ENCODE measurements at places on chromosomes 5 and 9.

GRCh38 chr5:135718151-135718550 lies 116.3 kb upstream of the SLC25A48 start:
- no peak for DNase-seq

- no peak for DNase-seq
Observed at GRCh38 chr5:136810261-136810801, 445.0 kb upstream of the TRPC7 start.

DNA sequence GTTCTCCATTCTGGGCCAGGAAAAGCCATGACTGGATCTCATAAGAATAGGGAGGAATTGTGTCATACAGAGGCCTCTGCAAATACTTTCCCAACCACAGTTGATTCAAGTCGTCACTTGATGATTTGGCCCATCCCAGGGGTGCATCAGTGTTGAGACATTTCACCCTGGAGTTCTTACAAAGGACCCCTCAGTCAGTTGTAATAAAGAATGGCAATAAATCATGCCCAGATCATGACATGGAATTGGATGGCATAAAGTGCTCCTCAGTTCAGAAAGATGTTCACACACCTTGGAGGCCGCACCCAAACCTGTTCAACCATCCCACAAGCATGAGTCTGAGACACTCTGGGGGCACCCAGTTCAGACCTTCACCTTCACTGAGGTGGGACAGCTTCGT lies 168.1 kb downstream of the NR3C1 start:
- no peak for DNase-seq

GRCh38 chr9:108547411-108548135 lies 308.2 kb downstream of the ACTL7B start:
- DNase-seq = no peak

DNA sequence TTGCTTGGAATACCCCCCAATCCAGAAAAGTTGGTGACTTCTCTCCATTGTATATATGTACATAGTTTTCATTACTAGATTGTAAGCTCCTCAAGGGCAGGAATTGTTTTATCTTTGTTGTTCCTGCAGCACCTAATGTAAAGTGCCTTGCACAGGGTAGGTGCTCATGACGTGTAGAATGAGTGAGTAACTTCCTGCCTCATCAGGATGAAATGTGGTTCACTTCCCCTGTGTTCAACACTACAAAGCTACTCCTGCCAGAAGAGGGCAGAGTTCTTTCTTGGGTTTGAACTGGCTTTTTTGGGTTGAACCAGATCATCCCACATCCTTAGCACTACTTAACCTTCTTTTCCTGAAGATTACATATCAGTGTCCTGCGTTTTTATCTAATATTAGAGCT lies 23.9 kb downstream of the GTF3C4 start:
- DNase-seq = no peak

DNA sequence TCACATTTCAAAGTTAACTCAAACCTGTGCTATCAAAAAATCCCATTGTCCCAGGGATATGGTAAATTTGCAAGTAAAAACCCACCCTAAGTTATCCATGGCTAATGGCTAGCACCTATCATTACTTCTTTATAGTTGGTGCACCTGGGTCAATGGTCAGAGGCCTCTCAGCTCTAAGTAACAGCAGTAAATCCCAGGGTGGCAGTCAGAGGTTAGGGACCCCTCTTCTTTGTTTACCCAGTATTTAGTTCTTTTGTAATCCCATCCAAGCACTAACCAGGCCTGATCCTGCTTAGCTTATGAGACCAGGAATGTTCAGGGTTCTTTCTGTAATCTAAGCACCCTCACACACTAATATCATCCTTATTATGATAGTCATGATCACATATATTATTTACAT lies 52.1 kb upstream of the WWC1 start:
- no peak for DNase-seq

DNA sequence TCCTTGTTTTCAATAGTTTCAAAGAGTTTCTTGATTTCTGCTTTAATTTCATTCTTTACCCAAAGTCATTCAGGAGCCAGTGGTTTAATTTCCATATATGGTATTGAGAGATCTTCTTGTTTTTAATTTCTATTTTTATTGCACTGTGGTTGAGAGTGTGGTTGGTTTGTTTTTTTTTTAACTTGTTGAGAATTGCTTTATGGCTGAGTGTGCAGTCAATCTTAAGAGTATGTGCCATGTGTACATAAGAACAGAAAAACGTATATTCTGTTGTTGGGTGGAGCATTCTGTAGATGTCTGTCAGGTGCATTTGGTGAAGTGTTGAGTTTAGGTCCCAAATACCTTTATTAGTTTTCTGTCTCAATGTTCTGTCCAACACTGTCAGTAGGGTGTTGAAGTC lies 26.7 kb upstream of the IPPK start:
- no peak for DNase-seq

- no peak for DNase-seq
Observed at GRCh38 chr9:87556039-87556438, 58.4 kb downstream of the DAPK1 start.

GRCh38 chr9:98210435-98210834 lies 18.0 kb upstream of the CORO2A start:
- peak; percentile 36 for DNase-seq

GRCh38 chr5:68233075-68233474 lies 17.5 kb downstream of the PIK3R1 start:
- no peak for DNase-seq

DNA sequence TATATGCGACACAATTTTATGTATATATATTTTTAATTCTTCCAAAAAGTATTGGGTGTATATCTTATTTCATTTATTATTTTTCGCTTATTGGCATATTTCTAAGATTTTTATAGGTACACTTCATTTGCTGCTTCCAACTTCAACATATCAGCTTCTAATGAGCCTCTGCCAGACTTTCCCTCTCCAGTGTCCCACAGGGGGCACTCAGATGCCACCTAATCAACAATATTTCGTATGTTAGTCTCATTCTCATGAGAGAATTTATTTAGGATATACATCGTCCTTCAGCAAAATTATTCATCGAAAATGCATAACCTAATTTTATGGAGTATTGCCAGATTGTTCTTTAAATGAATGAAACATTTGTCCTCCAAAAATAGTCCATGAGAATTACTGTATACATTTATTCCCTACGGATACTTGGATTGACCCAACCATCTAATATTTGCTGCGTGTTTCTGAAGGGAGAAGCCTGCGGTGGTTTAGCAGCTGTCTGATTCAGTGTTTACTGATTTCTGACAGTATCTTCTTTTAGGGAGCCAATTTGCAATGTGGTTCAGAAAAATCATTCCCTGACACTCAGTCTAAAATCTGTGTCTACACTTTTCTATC lies 100.6 kb upstream of the SELENOP start:
- DNase-seq = peak; percentile 84

GRCh38 chr5:147361441-147362175 lies 126.8 kb downstream of the STK32A start:
- no peak for DNase-seq

- DNase-seq = no peak
Observed at GRCh38 chr5:175491223-175491622, 12.9 kb downstream of the SFXN1 start.

DNA sequence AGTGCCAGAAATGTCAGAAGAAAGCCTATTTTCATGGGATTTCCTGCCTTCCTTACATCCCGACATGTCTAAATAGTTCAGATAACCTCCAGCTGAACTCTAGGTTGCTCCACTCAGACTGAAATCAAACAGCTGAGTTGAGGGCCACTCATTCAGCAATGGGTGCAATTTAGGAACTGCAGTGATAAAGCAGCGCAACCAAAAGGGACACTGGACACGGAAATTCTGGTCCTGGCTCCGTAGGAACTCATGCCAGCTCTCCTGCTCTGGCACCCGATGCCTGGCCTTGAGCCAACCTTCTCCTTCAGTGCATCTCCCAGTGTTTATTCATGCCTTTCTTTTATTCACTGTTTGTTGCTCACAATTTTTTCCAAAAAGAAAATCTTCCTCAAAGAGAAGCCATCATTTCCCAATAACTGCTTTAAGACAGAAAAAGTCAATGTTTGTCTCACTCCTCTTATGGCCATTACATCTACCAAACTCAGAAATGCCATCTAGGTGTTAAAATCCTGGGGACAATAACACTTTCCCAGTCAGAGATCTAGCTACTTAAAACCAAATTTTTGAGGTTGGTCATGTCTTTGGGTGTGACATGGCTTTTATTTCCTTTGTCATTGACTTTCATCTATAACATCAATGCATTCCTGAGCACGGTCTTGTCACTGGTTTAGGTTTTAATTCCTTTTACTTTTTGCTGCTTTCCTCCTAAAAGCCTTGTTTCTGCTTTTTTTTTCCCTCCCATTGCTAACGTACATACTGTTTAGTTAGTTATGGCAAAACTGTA lies 126.9 kb downstream of the PDE4D start:
- DNase-seq = no peak

GRCh38 chr9:114591849-114592248 lies 4.3 kb downstream of the ATP6V1G1 start:
- DNase-seq = no peak

DNA sequence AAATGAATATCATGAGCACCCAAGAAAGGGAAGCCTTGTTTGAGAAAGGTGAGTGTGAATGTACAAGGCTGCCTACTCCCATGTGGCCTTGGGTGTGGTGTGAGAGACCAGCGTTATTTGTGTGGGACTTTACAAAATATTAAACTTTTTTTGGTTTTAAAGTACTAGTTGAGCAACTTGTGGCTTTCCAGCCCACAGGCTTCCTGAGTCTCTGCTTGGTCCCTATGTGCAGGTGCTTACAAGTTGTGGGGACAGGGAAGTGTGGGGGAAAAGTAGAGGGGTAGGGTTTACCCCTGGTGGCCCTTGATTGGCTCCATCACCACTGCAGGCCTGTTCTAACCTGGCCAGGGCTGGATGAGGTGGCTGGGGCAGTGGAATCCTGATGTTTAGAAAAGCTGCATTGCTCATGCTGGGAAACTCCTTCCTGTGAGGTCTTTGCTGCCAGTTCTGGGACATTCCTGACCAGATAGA lies 19.7 kb downstream of the PTTG1 start:
- no peak for DNase-seq

DNA sequence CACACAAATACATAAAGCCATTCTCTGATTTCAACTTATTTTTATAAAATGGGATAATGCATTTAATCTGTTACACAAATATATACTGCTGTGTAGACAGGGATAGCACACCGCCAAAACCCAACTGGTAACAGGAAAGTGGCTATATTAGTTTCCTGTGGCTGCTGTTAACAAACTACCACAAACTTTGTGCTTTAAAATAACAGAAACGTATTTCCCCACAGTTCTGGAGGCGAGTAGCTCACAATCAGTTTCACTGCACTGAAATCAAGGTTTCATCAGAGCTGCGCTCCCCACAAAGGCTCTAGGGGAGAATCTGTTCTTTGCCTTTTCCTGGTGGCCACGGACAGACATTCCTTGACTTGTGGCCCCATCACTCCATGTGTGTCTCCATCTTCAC lies 94.0 kb downstream of the MLLT3 start:
- DNase-seq = no peak

GRCh38 chr5:4533457-4534105 lies 606.5 kb upstream of the ADAMTS16 start:
- no peak for DNase-seq

GRCh38 chr9:27506981-27507380 lies 17.1 kb upstream of the IFNK start:
- no peak for DNase-seq

GRCh38 chr9:20651939-20652338 lies 29.6 kb upstream of the MLLT3 start:
- no peak for DNase-seq

GRCh38 chr5:163645421-163646416 lies 140.3 kb downstream of the MAT2B start:
- peak; percentile 25 for DNase-seq

DNA sequence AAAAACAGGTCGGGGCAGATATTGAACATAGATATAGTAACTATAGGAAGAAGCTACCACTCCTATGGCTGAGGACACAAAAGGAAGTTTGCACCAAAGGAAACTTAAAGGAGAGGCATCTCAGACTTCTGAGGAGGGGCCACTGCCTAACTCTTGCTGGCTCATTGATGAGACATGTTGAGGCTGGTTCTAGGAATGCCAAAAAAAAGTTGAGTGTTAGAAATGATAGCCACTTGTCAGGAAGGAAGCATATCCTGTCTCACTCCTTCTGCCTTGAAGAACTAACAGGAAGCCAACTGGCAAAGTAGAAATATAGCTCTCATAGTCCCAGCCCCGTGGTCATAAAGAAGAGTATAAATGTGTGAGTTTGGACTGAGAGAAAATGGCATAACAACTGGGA lies 23.3 kb upstream of the STOM start:
- DNase-seq = no peak

GRCh38 chr5:97559827-97560598 lies 377.0 kb upstream of the RIOK2 start:
- no peak for DNase-seq

DNA sequence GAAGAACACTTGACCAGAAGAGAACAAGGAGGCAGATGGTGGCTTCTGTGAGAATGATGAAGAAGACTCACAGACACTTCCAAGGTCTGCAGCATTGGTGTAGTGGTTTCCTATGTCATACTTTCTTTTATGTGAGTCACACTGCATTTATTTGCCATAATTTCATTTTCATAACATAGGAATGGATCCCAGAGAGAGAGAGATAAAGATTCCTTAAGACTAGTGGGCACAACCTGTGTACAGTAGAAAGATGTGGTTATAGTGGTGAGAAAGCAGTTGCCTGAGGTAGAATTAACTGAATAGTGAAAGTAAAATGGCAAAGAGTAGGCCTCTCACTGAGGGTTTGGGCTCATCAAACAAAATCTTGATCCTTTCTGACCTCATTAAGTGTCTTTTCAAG lies 7.6 kb upstream of the CCDC152 start:
- DNase-seq = no peak

DNA sequence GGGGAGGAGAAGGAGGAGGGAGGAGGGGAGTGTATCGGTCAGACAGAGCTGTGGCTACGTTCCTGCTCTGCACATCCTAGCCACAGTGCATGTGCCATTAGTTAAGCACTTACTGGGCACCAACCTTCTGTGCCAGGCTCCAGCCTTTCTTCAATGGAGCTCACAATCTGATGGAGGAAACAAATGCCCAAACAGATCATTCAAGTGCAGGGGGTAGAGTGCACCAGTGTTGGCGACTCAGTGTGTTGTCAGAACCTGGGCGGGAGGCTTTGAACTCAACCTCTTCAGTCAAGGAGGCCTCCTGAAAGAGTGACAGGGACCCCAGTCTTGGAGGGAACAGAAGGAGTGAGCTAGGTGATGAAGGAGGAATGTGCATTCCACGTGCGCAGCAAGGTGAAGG lies 51.9 kb upstream of the SHB start:
- DNase-seq = no peak

DNA sequence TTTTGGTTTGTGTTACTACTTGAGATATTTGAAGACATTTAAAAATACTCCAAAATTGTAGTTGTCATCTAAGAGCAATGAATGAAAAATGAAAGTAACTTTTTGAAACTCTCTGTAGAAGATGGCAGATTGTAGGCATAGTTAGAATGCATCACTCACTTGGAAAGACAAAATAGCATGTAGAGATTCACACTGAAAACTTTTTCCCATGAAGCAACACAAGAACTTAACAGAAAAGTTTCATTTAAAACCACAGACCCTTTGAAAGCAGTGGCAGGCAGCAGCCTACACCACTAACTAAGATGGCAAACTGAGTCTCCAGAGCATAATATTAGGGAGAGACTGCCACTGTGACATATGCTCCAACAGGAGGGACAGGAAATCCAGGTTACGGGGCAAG lies 18.9 kb upstream of the FAM174A start:
- no peak for DNase-seq

GRCh38 chr5:159855476-159856191 lies 60.6 kb upstream of the ADRA1B start:
- DNase-seq = peak; percentile 52

GRCh38 chr9:109560470-109561132 lies 62.5 kb upstream of the PTPN3 start:
- DNase-seq = no peak
